ENCODE measurements at places on chromosomes 1 and 21.
A peak's percentile ranks its signal among the peaks of the same experiment; 100 is the strongest.

DNA sequence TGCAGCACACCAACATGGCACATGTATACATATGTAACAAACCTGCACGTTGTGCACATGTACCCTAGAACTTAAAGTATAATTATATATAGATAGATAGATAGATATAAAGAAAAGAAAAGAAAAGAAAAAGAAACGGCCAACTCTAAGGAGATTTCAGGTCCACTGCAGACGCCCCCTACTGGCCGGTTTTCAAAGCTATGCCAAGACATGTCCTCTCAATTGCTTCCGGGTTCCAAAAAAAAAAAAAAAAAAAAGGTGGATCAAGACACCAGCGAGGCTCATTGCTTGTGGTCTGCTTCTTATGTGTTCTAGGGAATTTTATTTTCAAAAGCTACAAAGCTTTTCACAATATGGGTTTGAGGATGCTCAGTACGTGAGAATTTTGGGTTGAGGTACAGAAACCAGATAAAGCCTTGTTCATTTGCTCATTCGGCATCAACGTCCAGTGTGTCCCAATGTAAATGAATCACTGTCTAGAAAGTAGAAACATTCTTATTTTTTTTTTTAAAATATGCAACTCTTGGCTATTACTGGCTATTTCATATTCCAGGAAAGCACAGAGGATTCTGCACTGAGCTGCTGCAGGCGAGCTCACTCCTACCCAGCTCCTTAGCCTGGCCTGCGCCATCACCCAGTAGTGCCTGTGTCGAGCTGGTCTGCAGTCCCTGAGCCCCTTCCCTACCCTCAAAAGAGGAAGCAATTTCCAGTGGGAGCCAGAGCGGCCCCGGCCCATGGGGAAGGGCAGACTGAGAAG is 643.0 kb downstream of the KIF26B start:
- no peak for DNase-seq

- no peak for DNase-seq
These were observed 1.1 kb upstream of the CACYBP start for GRCh38 chr1:174998569-174999215.

DNA sequence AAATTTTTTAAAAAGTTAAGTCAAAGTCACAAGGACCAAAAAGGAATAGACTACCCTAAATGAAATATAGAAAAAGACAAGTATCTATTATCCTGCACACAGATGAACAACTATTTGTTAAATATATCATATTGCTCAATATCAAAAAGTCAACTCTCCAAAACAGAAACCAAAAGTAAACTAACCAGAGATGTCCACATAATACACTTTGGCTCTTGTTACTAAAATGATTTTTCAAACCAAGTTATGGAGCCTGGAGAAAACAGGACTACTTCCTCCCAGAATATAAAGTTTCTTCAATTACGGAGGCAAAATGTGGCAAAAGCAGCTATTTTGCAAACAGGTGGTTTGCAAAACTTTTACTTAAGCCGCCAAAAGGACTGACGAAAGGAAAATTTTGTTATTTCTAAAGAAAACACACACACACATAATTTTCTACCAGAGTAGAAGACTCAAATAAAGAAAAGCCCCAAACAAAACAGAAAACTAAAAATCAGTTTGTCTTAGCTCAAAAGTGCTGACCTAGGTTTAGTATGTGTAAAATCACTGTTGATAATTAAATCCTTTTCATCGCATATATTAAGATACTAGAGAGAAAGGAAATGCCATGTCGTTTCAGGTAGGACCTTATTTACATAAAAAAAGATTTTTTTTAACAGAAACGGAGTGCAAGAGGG is 1.1 kb downstream of the DPYD start:
- DNase-seq, result no peak

GRCh38 chr1:109877317-109877771 is 33.3 kb upstream of the CSF1 start:
- DNase-seq, result no peak

GRCh38 chr1:91891454-91891853 is 5.5 kb upstream of the TGFBR3 start:
- DNase-seq, result no peak

- DNase-seq, result no peak
These were observed 15.6 kb downstream of the NTRK1 start for GRCh38 chr1:156876281-156876680.

DNA sequence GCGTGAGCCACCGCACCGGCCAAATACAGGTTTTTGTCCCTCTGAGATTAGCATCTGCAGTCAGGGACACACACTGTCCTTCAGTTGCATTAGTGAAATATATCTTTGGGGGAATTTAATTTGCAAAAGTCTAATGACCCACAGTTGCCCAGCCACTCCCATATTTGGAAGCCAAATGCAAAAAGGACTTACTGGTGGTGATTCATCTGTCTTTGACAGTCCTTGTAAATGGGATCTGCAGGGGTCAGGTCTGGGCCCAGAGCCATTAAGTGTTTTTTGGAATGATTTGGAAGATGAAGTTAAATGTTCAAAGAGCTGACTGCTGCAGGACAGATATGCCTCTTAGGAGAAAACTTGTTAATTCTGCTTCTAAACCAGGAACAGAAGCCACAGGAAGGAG is 44.6 kb upstream of the DNASE2B start:
- no peak for DNase-seq

DNA sequence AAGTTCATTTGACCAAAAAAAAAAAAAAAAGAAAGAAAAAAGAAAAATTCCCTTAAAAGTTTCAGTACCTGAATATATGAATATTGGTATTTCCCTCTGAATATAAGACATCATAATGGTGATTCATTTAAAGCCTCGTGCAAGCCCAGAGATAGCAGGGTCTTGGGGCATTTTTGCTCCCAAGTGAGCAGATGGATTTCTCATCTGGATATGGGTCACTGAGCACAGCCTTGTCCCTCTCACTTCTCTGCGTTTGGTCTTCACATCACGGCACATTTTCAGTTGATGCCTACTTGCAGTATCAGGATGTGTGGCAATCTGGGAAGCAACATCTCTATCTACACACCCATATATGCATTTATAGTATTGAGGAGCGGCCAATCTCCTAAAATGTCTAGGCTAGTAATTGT is 12.7 kb downstream of the CD58 start:
- no peak for DNase-seq

GRCh38 chr1:241250465-241250864 is 106.5 kb downstream of the RGS7 start:
- DNase-seq, result no peak

- DNase-seq, result no peak
These were observed 12.7 kb upstream of the HYI start for GRCh38 chr1:43466403-43466802.

DNA sequence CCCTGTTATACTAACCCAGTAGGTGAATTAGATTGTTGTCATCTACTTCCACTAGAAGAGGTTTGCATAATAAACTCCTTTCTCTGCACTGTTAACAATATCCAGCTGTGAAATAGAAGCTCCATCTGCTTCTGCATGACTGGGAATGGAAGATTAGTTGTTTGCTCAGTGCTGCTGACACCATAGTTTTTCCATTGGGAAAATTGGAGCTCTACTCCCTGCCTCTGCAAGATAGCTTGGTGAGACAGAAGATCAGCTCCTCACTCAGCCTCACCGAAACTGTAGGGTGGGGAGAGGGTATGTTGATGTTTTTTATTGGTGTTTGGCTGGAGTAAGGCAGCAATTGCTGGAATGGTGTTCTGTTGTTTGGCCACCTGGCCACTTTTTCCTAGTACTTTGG is 331.6 kb upstream of the ADAMTS5 start:
- no peak for DNase-seq

- DNase-seq, result no peak
These were observed 205.3 kb downstream of the DAB1 start for GRCh38 chr1:57218487-57219079.

DNA sequence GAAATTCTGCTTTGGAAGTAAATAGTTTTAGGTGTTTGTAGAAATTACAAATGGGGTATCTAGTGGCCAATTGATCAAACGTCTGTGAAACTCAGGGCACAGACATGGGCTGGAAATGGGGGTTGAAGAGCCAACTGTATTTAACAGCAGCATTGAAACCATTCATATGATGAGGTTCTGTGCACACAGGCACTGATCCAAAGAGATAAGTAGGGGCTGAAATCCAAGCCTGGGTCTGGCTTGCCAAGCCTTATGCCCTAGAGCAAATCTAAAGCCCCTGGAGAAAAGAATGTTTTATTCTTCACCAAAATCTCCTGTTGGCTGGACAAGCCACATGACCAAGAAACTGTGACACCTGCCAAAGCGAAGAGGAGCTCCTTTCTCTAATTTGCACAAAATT is 67.6 kb upstream of the ST6GALNAC5 start:
- DNase-seq, result no peak

GRCh38 chr1:111723091-111723806 is 15.9 kb downstream of the INKA2 start:
- no peak for DNase-seq

DNA sequence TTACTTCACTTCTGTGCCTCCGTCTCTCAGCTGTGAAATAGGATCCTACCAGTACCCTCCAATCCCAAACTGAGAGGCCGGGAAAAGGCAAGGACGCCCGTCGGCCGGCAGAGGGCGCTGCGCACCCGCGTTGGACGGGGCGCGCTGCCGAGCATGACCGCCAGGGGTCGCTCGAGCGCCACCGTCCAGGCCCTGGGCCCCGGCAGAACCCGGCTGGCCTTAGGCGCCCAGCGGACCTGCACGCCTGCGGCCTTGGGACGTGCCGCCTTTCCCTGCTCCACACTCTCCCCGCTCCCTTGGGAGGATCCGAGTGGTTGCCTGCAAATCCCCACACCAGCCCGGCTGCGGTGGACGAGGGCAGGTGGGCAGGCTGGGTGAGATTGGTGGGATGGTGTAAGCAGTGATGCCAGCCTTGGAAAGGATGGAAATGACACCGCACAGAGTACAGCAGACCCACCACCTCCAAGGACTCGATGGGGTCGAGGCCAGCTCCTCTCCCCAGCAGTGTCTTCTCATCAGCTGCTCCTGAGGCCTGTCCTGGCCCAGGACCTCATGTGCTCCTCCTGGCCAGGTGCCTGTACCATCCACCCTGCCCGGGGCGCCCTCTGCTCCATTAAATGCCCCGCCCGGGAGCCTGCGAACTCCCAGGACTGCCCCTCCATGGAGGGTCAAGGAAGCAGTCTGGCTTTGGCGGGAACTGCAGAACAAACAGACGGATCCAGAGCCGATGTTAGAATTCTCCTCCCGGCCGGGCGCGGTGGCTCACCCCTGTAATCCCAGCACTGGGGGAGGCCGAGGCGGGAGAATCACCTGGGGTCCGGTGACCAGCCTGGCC is 47.4 kb upstream of the LBR start:
- DNase-seq, result peak; percentile 53

- DNase-seq, result peak; percentile 48
These were observed 38.2 kb downstream of the SLC2A7 start for GRCh38 chr1:8987881-8988617.

DNA sequence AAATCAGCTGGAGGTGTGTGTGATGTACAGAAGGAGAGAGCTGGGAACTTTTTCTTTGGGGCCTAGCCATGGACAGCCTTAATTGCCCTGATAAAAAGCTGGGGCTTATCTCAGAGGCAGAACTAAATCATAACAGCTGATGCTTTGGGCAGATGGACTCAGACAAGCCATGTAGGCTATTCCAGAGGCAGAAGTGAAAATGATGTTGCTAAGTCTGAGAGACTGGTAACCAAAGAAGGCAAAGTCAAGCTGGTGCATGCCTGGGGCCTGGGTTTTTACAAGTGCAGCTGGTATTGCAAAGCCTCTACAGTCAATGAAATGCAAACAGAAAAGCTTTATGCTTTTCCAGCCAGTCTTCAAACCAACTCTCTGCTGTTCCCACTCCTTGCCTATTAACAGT is 39.0 kb upstream of the LMX1A start:
- DNase-seq, result no peak

- no peak for DNase-seq
These were observed 5.5 kb downstream of the TSEN15 start for GRCh38 chr1:184056921-184057555.

GRCh38 chr1:41784531-41785274 is 134.0 kb downstream of the HIVEP3 start:
- no peak for DNase-seq

- no peak for DNase-seq
These were observed 308.2 kb downstream of the DISC1 start for GRCh38 chr1:231934797-231935196.

GRCh38 chr1:159743651-159744410 is 29.4 kb upstream of the CRP start:
- no peak for DNase-seq

DNA sequence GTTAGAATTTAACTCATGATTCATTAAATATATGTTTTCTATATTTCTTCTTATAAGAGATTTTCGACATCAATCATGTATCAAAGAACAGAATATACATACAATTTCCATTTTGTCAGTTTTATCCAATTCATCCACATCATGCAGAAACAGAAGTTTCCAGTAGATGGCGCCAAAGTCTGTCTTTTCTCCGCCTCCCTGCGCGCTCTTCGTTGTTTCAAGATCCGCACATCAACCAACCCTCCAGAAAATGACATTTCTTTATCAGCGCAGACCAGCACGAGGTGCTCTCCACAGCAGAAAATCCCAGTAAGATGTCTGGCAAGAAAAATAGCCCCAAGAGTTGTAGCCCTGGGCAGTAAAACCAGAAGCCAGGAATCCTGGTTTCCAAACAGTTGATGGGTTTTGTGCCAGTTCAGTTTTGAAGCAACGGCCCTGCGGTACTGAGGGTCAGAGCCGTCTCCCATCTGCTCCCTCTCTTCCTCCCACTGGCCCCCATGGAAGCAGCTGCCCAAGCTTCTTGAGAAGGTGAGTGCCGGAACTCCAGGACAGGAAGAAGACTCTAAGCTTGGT is 38.6 kb upstream of the GPR137B start:
- DNase-seq, result no peak

DNA sequence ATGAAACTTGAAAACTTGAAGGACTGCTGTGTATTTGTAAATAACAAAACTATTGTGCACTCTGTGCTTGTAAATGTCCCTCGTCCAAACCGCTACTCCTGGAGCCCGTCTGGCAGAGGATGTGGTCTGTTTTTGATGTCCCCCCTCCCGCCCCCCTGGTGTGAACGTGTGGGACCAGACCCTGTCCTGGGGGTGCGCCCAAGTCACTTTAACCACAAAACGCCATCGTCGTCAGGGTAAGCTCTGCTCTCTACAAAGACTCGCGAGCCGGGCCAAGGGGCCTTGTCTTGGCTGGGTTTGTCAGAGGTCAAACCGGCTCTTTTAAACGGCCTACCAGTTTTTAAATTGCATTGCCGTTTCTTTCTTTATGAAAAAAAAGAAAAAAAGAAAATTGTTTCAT is 87.4 kb upstream of the TMEM51 start:
- peak; percentile 15 for DNase-seq

DNA sequence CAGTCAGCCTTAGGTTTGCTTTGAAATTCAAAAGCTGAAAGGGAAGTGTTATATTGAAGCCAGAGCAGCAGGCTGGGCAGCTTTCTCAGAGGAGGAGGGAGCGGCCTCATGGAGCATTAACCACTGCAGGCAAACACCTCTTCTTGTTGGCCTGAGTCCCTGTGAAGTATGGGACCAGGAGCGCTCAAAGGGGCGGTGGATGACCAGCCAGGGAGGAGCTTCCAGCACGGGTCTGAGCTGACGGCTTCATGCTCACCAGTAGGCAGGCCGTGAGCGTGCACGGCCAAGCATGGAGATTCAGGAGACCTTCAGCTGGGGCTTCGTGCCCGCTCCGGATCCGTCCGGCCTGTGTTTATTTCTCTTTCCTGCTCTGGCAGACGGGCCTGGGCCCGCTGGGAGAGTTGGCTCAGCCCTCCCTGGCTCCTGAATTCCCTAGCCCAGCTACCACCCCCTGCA is 245.2 kb downstream of the TRABD2B start:
- DNase-seq, result no peak

Data from stimulated activated CD8-positive, alpha-beta memory T cell treated with anti-CD3 and anti-CD28 coated beads, Interleukin-12 subunit alpha, Interleukin-12 subunit beta, amount 100 ng/mL, for 4 hours (primary cell).